Astrocyte of the cerebellum (primary cell): ENCODE measurements at places on chromosomes 12 and 14.

DNA sequence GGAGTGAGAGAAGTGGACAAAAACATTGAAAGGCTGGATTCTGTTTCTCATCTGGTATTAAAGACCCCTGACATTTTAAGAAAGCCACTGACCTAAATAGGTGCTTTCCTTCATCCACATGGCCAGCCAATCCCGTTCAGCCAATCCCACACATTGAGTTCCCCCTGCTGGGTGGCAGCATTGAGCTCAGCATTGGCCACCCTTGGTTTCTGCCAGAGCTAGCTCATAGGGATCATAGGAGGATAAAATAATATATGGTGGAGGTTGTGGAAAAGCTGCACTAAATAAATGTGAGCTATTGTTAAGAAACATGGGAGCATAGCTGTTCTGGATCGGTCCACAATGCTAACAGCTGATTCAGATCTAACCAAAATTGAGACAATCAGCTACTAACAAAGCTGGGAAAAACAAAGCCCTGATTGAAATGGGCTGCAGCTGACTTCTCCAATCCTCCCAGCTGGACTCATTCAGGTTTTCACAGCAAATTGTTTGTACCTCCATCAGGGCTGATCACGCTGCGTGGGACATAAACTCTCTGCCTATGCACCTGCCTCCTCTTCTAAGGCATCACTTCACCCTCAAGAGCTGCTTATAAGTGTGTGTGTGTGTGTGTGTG, 256.5 kb downstream of the EMP1 start:
- no peak for DNase-seq

DNA sequence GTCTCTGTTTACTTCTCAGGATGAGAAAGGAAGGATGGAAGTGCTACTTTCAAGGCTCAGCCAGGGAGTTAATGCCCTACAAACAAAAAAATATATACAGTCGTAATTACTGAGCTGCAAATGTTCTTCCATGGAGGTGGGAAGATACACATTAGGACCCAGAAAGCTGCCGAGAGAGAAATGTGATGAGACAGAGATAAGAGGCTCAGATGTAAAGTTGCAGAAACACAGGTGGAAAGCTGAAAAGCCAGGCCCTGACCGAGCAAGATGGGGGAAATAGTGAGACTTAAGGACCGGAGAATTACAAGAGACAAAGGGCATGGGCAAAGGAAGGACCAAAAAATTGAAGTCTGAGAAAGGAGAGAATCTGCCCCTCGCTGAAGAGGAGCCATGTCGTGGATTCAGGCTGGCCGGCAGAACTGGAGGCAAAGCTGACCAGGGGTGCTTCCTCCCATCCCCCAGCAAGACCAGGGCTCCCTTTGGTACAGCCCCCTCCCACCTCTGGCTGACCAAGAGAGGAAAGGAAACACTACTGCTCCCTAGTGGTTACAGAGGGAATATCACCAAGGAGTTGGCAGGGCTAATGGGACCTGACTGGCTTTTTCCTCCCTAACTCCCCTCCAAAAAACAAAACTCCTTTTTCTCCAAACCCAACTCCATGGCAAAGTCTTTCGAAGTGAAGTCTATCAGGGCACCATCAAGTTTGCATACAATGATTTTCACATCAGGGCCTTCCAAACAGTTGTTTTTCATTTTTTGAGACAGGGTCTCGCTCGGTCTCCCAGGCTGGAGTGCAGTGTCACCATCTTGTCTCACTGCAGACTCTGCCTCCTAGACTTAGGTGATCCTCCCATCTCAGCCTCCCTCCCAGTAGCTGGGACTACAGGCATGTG, 12.1 kb downstream of the ZFHX2 start:
- DNase-seq: no peak

GRCh38 chr12:68389305-68389704, 57.1 kb upstream of the MDM1 start:
- no peak for DNase-seq

- DNase-seq: no peak
These were observed 22.2 kb upstream of the OR6J1 start for GRCh38 chr14:22666203-22666893.

- DNase-seq: no peak
These were observed at the start of gene RNASE1 for GRCh38 chr14:20802341-20803084. TSS of gene RNASE1 (minus strand) at chr14:20802844. CDS start at chr14:20802068, 776 bp downstream.

GRCh38 chr12:25051171-25051570, 102.3 kb upstream of the BCAT1 start:
- DNase-seq: no peak

GRCh38 chr12:44875417-44875953, 630 bp downstream of the NELL2 start:
- no peak for DNase-seq

DNA sequence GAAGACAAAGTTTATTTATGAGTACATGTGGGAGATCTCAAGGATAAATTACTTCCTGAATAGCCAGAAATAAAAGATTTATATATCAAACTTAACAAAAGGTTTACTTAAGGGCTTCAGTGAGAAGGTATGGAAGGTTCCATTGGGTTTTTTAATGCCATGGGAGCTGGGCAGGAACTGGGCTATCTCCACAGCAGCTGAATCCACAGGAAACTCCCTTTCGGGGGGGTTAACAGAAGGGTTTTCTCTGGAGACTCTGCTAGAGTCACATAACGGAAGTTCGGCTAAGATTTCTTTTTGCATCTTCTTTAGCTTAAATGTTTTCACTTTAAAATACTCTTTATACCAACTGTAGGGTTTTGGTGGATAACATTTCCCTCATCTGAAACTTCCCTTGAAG, 113.5 kb downstream of the UNC79 start:
- no peak for DNase-seq

GRCh38 chr12:106082216-106083175, 56.3 kb downstream of the NUAK1 start:
- no peak for DNase-seq

- DNase-seq: no peak
These were observed 26.8 kb downstream of the AMN start for GRCh38 chr14:102949062-102949800.
